CD4-positive, alpha-beta T cell treated with Interleukin-4 for 1 hour (primary cell): ENCODE measurements at places on chromosomes 16 and 17.

DNA sequence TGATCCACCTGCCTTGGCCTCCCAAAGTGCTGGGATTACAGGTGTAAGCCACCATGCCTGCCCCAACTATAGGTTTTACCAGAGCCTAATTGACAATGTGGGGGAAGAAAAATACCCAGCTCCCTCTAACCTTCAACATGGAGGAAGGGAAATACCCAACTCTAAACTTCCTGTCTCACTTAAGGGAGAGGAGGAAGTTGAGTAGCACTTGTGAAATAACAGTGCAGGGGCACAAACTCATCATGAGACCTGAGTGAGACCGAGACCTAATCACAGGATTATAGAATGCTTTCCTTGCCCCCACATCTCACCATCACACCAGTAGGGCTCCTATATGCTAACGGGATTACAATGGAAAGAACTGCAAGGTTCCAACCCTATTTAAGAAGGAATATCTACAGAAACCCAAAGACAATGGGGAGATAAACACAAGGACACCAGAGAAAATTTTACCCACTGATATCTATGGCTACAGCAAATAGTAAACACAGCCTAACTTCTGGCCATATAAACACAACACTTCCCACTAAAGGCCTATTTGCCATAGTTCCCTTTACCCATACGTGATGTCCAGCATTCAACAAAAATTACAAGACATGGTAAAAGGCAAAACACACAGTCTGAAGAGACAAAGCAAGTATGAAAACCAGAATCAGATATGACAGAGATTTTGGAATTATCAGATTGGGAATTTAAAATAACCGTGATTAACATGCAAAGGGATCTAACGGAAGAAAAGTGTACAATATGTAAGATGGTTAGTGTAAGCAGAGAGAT, 26.9 kb downstream of the OR3A1 start:
- no peak for DNase-seq

DNA sequence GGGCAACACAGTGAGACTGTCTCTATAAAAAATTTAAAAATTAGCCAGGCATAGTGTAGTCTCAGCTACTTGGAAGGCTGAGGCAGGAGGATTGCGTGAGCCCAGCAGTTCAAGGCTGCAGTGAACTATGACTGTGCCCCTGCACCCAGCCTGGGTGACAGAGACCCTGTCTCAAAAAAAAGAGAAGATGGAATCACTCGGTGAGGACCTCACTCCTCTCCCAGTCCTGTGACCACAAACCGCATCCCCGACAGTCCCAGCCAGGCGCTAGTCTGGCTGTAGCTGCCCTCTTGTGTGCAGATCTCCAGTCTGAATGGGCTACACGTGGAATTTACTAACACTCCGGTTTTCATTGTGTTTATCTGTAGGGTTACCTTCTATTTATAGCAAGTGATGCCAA, 11.1 kb downstream of the DEXI start:
- DNase-seq, result no peak

GRCh38 chr16:56607109-56607618, 1.2 kb upstream of the MT2A start:
- DNase-seq, result no peak

- no peak for DNase-seq
These were observed 11.6 kb upstream of the CAMKK1 start for GRCh38 chr17:3904501-3904900.

GRCh38 chr17:61280338-61280737, 119.3 kb upstream of the TBX2 start:
- DNase-seq, result no peak

GRCh38 chr17:39979893-39980350, 685 bp upstream of the PSMD3 start:
- DNase-seq, result no peak

GRCh38 chr17:35548978-35549377, 11.5 kb upstream of the SLFN12L start:
- DNase-seq, result no peak

DNA sequence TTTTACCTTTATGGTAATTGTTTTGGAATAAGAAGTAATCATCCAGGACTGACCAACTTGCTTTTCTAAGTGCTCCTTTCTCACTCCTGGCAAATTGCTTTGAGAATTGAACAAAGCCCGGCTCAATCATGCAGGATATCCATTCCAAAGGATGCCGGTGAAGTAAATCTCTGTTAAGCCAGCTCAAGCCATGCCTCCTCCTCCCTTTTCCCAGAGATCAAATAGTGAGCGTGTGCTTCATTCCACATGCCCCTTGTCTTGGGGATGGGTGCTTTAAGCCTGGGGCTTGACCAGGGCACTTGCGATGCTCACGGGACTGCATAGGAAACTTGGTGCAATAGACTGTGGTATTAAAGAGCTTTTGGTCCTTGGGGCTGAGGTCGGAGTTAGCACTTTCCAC, 90.7 kb downstream of the UTP18 start:
- DNase-seq, result no peak

DNA sequence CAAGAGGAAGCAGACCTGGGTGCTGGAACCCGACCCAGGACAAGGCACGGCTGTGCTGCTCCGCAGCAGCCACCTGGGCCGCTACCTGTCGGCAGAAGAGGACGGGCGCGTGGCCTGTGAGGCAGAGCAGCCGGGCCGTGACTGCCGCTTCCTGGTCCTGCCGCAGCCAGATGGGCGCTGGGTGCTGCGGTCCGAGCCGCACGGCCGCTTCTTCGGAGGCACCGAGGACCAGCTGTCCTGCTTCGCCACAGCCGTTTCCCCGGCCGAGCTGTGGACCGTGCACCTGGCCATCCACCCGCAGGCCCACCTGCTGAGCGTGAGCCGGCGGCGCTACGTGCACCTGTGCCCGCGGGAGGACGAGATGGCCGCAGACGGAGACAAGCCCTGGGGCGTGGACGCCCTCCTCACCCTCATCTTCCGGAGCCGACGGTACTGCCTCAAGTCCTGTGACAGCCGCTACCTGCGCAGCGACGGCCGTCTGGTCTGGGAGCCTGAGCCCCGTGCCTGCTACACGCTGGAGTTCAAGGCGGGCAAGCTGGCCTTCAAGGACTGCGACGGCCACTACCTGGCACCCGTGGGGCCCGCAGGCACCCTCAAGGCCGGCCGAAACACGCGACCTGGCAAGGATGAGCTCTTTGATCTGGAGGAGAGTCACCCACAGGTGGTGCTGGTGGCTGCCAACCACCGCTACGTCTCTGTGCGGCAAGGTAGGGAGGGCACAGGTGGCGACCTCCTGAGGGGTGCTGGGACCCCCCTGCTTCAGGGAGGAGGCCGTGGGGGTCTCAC, 667 bp downstream of the FSCN2 start:
- DNase-seq, result no peak

- DNase-seq, result no peak
These were observed 11.5 kb upstream of the RFFL start for GRCh38 chr17:35074711-35075707.

- DNase-seq, result no peak
These were observed 60.7 kb downstream of the FBXL20 start for GRCh38 chr17:39340731-39341130.

- DNase-seq, result no peak
These were observed 541 bp upstream of the RBBP6 start for GRCh38 chr16:24538756-24539294.

DNA sequence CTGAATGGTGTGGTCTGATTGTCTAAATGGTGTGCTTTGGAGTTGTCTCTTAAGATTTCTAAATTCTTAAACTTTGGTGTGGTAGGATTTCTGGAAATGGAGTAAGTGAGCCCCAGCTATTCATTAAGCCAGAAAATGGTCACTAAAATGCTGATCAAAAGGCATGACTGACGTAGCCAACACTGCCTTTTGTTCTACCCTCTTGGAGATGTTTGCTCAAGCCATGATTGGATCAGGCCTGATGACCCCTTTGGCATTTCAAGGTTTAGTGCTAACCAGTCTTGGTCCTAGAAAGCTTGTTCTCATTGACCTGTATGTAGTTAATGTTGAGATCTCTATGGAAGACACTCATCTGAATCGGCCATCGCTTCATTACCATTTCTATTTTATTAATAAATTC, 68.0 kb downstream of the KNOP1 start:
- DNase-seq, result no peak

GRCh38 chr16:82061861-82062525, 26.9 kb downstream of the HSD17B2 start:
- DNase-seq, result no peak

GRCh38 chr16:31206776-31207175, 4.2 kb upstream of the PYCARD start:
- DNase-seq, result no peak

GRCh38 chr16:69223882-69224281, 36.9 kb downstream of the SNTB2 start:
- DNase-seq, result no peak

GRCh38 chr17:48388955-48389743, 40.9 kb downstream of the SKAP1 start:
- DNase-seq, result no peak

DNA sequence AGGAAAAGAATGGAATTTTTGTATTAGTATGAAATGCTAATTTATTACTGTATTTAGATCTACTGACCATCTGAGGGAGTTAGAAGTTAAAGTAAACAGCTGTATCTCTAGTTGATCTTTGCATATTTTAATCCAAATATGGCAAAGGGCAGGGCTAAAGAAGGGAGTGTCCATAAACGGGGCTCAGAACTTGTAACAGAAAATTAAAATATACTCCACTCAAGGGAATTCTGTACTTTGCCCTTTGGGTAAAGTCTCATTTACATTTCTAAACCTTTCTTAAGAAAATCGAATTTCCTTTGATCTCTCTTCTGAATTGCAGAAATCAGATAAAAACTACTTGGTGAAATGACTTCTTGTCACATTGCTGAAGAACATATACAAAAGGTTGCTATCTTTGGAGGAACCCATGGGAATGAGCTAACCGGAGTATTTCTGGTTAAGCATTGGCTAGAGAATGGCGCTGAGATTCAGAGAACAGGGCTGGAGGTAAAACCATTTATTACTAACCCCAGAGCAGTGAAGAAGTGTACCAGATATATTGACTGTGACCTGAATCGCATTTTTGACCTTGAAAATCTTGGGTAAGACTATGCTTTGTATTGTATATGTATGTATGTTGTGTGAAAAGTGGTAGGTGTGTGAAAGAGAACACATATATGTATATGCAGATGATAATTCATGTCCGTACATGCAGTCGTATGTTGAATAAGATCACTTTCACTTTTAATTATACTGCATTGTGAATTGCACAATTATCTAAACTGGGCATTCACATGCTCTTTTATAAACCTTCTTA, at the start of gene ASPA:
Gene ASPA, plus strand, starts transcription at position 186 of the 799 bp plus-strand sequence. Its CDS starts 163 bp downstream, at position 349.
- DNase-seq, result no peak

GRCh38 chr16:3971261-3971660, 90.7 kb upstream of the CREBBP start:
- no peak for DNase-seq

GRCh38 chr17:18857864-18858566, at the start of gene PRPSAP2:
TSS of gene PRPSAP2 (plus strand) at chr17:18858131. CDS start at chr17:18865834, 7,703 bp downstream.
- DNase-seq, result peak; percentile 98

GRCh38 chr17:44170499-44171201, at the start of gene ASB16:
TSS of gene ASB16 (plus strand) at chr17:44170704. CDS start at chr17:44170790, 86 bp downstream.
- DNase-seq, result no peak

GRCh38 chr16:86138121-86139085, 239.4 kb downstream of the IRF8 start:
- DNase-seq, result no peak

DNA sequence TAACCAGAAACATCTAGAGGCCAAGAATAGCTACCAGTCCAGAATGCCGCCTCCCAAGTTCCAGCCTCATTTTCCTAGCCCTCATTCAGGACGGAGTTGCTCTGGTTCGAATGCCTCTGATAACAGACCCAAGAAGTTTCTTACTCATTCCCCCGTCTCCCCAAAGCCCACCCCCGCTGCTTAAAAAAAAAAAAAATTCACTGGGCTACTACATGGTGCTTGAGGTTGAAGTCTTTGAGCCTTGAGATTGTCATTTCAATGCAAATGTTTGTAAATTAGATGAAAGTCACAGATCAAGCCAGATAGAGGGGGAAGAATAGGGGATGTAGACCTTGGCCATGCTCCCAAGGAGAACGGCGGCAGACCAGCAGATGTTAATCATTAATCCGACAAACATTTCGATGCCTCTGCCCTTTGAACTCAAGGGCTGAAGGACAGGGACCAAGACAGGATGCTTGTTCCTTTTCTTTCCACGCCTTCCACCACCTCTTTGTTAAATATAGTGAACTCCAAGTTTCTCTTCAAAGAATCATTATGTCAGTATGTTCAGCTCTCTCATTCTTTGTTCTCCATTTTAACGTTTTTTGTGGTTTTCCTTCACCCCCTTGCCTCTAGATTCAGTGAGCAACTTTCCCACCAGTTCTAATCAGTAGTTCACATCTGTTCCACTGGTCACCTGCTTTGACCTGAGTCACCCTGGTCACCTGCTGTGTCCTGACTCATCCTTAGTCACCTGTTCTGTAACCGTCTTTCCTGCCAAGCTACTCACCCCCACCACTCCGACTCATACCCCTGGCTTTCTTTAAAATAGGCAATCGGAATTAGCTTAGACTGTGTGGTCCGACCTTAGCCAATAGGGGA, 190.3 kb downstream of the CPPED1 start:
- DNase-seq, result no peak

- DNase-seq, result no peak
These were observed at the start of gene COL1A1 for GRCh38 chr17:50201276-50201854. TSS of gene COL1A1 (minus strand) at chr17:50201631. CDS start at chr17:50201513, 118 bp downstream.

DNA sequence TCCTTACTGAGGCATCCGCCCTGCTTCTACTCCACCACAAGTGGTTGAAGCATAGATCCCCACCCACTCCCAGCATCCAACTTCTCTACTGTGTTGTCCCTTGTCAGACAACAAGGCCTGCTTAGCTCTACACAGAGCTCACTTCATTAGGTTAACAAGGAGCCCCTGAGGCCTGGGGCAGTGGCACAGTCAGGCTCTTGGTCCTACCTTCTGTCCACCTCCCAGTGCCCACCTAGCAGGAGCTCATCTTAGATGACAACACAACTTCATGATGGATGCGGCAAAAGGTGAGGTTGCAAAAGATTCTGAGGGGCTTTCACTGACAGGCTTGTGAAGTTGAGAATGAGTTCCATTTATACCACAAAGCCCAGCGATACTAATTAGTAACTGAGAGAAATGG, 432.0 kb upstream of the CDH5 start:
- no peak for DNase-seq

GRCh38 chr17:44331249-44331760, 6.7 kb upstream of the SLC25A39 start:
- DNase-seq, result peak; percentile 79

DNA sequence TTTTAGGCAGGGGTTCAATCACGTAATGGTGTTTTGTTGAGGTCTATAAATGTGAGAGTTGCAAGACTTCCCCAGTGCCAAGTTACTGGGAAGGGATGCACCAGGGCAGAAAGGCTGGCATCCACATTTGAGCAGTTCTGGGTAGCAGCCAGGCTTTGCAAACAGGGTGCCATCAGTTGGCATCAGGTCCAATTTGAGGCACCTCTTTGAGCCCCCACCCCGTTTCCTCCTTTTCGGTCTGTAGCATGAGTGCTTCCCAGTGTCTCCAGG, 142.6 kb upstream of the CACNG5 start:
- DNase-seq, result no peak

- DNase-seq, result no peak
These were observed 93.0 kb downstream of the SEC14L1 start for GRCh38 chr17:77233635-77234334.

GRCh38 chr16:82042846-82043245, 7.8 kb downstream of the HSD17B2 start:
- DNase-seq, result no peak

- DNase-seq, result no peak
These were observed 8.3 kb upstream of the ST6GALNAC2 start for GRCh38 chr17:76593959-76594358.
